COR-L47 (cell line): ENCODE measurements at places on chromosomes 7 and 10.
A peak's percentile ranks its signal among the peaks of the same experiment; 100 is the strongest.

DNA sequence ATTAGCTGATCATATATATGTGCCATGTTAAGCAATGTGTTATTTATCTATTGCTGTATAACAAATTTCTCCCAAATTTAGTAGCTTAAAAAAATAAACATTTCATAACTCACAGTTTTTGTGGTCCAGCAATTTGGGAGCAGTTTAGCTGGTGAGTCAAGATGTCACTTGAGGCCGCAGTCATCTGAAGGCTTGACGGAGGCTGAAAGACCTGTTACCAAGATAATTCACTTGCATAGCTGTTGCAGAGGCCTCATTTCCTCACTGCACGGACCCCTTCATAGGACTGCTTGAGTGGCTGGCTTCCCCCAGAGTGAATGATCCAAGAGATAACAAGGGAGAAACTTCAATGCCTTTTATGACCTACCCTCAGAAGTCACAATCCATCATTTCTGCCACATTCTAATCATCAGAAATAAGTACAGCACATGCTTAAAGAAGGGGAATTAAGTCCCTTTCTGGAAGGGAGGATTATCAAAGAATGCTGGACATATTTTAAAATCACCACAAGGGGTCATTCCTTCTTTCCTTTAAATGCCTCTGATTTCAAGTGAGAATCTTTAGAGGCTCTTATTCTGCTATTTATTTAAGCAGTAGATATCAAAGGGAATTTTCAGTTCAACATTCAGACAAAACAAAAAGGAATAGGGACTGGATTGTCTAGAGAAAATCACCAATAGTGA is 10.5 kb upstream of the SRPK2 start:
- peak; percentile 1 for DNase-seq

GRCh38 chr10:105950410-105950809 is 1214.1 kb downstream of the SORCS1 start:
- no peak for DNase-seq

- DNase-seq = no peak
Measured at GRCh38 chr10:3460420-3461128, 288.0 kb upstream of the PITRM1 start.

- no peak for DNase-seq
Measured at GRCh38 chr7:129222064-129222463, 2.8 kb upstream of the AHCYL2 start.

GRCh38 chr7:93475811-93476210 is 98.7 kb downstream of the CALCR start:
- no peak for DNase-seq

DNA sequence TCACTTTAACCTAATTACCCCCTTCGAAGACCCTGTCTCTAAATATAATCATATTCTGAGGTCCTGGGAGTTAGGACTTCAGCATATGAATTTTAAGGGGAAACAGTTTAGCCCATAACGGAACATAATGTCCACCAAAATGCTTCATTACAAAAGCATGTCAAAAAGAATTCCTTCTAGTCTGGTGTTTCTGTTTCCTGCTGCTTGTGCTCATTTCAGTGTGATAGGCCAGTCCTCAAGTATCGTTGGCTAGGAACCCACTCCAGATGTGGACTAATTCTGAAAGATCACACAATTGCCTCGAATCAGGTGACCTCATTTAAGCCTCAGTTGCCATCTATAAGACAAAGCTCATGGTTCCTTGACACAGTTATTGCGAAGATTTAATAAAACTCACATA is 29.6 kb downstream of the INPP5F start:
- DNase-seq = no peak

GRCh38 chr10:37682617-37683016 is 174.8 kb downstream of the ZNF248 start:
- DNase-seq = no peak

DNA sequence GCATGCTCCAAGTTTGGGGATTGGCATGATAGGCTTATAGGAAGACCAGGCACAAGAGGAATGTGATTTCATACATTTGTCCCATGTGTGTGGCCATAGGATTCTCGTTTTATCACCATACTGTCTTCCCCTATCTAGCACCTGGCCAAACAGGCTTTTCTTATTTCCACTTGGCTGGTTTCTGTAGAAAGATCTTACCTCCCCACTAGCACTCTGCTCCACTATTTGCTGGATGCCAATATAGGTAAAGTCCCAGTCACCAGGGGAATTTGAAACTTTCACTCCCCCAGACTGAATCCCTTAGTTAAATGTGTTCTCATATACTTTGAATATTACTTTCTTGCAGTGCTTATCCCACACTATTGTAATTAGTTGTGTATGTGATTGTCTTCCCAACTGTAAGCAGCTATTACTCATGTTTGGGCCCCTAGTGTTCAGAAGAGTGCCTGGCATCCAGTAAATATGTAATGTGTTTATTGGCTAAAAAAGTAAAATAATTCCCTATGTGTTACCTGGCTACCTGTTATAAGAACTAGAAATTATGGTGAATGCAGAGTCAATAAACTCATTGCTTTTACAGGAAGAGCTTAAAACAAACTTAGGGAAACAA is 109.0 kb downstream of the LRMDA start:
- DNase-seq = no peak

GRCh38 chr10:118203461-118203860 is 138.7 kb downstream of the FAM204A start:
- DNase-seq = no peak

DNA sequence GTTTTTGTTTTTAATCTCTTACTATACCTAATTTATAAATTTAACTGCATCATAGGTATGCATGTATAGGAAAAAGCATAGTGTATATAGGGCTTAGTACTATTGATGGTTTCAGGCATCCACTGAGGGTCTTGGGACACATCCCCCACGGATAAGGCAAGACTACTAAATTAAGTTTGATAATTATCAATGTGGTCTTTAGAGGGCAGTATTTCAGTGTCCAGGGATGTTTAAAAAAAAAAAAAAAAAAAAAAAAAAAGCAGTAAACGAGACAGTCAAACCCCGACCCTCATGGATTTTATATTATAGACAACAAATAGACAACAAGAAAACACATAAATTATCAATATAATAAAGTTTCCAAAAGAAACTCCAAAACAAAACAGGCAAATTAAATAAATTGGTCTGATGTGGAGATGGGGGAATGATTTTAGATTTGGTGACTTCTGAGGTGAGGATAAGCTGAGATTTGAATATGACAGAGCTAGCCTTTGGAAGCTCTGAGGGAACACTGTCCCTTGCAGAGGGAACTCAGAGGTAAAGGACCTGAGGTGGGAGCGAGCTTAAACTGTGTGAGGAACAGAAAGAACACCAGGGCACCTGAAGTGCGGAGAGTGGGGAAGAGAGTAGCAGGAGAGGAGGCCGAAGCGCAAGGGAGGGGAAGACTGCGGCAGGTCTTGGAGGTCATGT is 14.8 kb downstream of the ACSM6 start:
- no peak for DNase-seq

- DNase-seq = no peak
Measured at GRCh38 chr7:30178748-30179436, 44.1 kb downstream of the MTURN start.

GRCh38 chr7:93923296-93923695 is 1.8 kb downstream of the GNG11 start:
- no peak for DNase-seq

DNA sequence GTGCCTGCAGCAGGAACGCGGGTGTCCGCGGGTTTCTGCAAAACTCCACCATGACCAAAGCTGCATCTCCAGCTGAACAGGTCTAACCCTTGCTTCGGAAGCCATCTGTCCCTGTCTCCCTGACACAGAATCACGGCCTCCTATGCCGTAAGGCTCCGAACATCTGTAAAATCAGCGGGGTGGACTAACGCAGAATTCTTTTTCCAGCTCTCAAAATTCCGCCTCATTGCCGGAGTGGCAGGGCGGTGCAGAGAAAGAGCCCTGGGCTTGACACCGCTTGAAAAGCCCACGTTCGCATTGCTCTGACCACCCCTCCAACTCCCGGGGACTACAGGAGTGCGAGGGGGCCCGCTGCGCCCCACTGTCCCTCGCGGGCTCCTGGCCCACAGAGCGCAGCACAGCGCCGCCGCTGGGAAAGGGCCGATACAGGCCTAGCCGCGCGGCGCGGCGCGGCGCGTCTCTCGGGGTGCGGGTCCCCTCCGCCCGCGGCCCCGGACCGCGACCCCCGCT is 409 bp downstream of the DNMBP start:
- peak; percentile 4 for DNase-seq

- no peak for DNase-seq
Measured at GRCh38 chr7:4003503-4003902, 678.6 kb upstream of the FOXK1 start.

- DNase-seq = no peak
Measured at GRCh38 chr7:151592868-151593486, 73.3 kb upstream of the RHEB start.
